Esophagus squamous epithelium (tissue), 5 donors: ENCODE measurements at places on chromosomes 7 and 10.

- DNase-seq, result no peak
Measured at GRCh38 chr10:15027741-15028140, 16.0 kb upstream of the OLAH start.

DNA sequence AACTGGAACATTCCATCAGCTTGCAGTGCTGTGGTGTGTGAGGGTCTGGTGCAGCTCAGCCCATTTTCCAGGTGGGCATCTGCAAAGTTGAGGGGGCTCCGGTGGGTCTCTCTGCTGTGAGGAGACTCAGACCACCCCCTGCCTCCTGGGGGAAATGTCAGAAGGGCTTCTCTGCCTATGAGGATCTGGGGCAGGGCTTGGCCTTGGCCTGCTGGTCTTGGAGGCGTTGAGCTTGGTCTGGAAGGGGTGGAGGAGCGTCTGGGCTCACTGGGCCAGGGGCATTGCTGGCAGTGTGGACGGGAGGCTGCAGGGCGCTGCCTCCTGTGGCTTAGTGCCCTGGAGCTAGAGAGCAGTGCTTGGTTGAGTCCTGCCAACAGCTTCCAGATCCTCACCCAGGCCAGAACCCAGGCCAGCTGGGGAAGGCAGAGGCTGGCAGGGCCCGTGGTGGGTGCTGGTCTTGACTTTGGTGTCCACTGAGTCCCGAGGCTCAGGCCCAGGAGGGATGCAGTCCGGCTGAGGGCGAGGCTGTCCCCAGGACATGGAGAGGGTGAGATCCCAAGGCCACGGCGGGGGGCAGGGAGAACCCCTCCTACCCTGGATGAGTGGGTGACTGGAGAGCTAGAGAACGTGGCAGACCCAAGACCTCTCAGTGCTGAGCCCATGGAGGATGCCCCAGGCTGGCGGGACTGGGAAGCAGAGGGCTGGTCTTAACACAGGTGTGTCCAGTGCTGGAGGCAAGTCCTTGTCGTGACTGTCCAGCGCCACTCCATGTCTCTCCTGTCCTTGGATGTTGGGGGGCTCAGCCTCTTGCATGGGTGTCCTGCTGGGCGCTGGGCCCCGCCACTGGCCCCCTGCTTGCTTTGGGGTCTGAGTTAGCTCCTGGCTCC lies 2.8 kb downstream of the SPRN start:
- DNase-seq, result no peak

DNA sequence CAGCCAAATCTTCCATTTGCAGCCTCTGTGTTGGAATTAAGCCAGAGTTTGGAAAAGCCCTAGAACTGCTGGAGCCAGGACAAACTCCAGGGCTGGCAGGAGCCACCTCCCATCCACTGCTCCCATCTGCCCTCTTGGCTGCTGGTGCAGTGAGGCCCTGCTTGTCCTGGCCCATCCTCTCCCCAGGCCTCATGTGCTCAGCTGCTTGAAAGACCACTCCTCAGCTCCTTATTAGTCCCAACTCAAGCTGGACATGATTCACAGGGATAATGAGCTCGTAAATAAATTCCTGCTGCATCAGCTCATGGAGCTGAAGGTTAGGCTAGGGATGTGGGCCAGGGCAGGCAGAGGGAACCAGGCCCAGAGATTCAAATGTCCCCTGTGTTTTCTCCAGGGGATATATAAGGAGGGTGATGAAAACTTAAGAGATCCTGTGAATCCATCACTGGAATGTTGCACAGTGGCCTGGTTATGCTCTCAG lies 282.8 kb downstream of the RPS24 start:
- no peak for DNase-seq

- no peak for DNase-seq
Measured at GRCh38 chr10:77846718-77847311, 79.7 kb downstream of the DLG5 start.

GRCh38 chr10:103660364-103661197 lies 167.1 kb downstream of the NEURL1 start:
- DNase-seq, result no peak

DNA sequence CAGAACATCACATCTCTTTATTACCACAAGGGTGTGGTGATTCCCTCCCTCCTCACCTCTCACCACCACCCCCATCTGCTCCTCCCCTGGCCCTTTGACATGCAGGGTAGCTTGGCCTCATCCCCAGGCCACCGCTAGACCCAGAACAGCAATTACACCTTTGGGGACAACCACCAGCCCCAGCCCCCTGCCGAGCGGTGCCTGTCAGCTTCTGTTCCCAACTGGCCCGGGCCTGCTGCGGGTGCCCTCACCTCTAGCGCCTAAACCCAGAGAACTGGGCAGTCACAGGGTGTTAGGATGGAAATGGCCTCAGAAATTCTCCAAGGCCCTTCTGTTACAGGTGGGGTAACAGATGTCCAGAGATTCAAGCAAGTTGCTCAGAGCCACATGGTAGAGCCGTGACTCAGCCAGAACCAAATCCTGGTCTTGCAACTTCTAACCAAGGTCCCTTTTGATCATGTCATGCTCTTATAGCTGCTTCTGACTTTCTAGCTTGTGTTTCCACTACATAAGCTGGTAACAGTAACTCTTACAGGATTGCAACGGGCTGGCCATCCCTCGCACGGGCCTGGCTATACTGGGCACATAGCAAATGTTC lies 78.0 kb downstream of the PRKAG2 start:
- no peak for DNase-seq

- no peak for DNase-seq
Measured at GRCh38 chr7:73871163-73872011, 10.4 kb downstream of the TMEM270 start.

DNA sequence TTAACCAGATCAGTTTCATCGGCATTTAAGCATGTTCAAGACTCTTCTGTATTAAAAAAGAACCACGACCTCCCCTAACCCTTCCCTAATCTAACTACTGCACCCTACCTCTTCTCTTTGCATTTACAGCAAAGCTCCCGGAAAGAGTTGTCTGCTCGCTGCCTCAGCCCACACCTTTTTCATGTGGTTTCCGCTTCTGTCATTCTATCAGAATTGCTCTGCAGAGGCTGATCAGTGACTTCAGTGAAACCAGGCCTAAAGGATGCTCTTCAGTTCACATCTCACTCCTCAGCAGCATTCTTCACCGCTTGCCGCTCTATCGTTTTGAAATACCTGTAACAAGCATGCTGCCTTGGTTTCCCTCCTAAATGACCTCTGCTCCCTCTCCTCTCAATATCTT lies 160.9 kb downstream of the SDK1 start:
- DNase-seq, result no peak

DNA sequence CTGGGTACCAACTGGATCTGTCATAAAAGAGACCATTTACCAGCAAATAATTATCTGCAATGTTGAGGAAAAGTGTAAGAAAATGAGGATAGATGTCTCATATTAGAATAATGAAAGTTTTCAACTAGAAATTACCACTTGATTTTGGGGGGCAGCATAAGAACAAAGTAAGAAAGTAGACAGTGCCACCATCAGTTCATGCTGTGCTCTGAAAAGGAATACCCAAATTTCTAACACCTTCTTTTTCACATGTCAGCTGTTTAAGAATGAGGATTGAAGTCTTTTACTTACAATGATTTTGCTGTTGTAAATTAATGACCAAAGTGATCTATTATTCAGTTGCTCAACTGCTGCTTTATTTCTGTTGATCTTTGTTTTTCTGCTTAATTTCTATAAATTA lies 578.3 kb downstream of the ETV1 start:
- DNase-seq, result no peak

DNA sequence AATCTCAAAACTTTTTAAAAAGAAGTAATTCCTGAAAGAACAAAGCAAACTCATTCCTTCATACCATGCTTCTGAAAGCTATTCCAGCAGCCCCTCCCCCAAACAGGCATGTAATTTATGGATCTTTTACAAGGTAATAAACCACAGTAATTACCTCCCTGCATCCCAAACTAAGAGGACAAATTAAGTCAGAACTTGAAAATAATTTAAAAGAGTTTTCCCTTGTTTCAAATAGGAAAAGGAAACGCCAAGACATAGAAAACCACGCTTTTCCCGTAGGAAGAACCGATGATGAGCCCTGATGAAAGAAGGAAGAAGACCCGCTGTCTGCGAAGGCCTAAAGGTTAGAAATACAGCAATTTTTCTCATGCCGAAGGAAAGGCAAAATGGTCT lies 8.9 kb downstream of the HOXA4 start:
- DNase-seq, result no peak
